ENCODE measurements at places on chromosomes 7 and 10.

- no peak for DNase-seq
Observed at GRCh38 chr10:46538155-46538554, 18.3 kb downstream of the GPRIN2 start.

DNA sequence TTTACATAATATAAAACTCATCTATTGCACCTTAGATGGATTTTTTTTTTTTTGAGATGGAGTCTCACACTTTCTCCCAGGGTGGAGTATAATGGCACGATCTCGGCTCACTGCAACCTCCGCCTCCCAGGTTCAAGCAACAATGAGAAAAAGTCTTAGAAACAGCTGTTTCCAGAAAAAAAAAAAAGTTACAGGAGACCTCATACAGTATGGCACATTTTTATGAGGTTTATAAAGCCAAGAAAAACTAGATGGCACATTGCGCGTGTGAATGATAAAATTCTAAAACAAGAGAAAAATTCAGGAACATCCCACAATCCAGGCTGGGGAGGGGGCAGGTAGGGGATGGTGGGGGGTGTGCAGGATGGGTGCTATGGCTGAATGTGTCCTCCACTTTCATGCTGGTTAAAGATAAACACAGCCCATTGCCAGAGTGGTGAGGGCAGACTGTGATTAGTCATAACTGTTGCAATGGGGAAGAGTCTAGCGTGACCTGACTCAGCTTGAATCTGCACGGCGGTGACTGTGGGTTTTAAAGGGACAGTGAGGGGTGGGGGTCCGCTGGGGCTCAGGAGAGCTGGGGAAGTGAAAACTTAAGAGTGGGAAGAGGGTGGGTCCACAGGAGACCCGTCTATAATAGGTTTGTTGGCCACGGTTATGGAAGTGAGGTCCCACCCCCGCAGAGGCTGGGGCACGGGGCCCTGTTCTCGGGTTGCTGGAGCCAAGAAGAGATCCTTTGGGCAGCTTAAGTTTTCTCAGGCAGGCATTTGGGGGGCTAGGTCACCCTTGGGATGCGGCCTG lies 11.9 kb upstream of the LRRC27 start:
- peak; percentile 87 for DNase-seq

GRCh38 chr7:16838386-16838785 lies 33.6 kb upstream of the AGR2 start:
- no peak for DNase-seq

DNA sequence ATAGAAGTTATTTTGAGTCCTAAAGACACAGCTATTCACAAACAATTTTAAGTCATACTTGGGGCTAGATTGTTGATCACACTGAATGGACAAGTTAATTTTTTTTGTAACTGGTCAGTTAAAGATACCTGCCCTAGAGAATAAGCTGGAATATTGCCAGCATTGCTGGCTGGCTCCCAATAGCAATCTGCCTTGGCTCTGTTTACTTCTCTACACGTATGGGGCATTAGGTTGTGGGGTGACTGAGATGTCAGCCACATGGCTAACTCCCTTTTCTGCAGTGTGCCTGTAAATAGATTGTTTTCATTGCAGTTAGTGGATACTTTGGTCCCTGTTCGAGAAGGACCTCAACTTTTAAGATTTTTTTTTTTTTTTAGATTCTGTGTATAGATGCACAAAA lies 128.2 kb downstream of the SEMA3E start:
- no peak for DNase-seq

DNA sequence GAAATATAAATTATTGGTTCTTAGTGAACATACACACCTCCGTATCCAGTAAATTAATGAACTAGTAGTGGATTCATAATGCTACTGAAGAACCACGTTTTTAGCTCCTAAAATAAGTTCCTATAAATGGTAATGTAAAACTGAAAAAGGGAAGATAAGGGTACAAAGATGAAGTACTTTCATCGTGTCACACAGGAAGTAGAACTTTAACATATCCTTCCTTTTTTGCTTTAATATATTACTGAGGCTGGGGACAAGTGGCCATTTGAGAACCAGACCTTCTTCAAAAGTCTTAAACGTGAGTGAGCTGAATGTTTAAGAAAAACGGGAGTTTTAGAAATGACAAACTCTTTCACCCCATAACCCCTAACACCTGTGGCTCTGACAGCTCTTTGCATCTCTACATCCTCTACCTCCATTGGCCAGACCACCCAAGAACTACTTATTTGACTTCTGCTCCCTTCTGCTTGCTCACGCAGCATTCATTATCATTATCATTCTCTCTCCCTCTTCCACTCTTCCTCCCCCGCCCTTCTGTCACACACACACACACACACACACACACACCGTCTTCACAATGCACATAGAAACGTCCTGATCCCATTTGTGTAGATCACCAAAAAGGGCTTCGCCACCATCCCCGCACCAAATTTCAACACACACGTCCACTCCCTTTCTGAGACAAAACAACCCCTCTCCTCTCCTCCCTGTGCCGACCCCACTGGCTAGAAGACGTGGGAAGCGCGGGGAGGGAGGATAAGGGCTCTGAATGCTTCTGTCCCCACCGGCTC lies 677 bp downstream of the SKAP2 start:
- peak; percentile 6 for DNase-seq

- DNase-seq: no peak
Observed at GRCh38 chr7:76395965-76396726, 13.4 kb downstream of the SSC4D start.

DNA sequence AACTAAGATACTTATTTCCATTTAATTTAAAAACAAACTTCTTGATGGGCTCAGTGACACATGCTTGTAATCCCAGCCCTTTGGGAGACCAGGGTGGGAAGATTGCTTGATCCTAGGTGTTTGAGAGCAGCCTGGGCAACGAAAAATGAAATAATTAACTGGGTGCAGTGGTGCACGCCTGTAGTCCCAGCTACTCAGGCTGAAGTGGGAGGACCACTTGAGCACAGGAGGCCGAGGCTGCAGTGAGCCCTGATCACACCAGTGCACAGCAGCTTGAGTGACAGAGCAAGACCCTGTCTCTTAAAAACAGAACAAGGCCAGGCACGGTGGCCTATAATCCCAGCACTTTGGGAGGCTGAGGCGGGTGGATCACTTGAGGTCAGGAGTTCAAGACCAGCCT lies 37.4 kb downstream of the AVL9 start:
- DNase-seq: no peak

GRCh38 chr7:50292763-50293162 lies 11.8 kb upstream of the IKZF1 start:
- DNase-seq: no peak

- DNase-seq: no peak
Observed at GRCh38 chr10:131841661-131842139, 59.1 kb upstream of the PPP2R2D start.

DNA sequence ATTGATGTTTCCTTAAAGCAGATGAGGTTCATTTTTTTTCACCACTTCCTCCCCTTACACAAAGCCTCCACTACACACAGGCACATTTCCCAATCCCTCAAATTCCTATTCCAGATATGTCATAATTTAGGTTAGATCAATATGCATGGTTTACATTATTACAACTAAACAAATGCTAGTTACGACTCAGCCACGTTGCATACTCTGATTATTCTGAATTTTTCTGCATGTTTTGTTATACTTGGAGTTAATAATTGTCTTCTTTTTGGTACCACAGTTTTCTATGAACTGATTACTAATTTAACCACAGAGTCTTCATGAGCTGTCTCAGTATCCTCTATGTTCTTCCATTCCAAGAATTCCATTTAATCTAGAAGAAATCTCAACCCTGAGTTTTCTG lies 4.4 kb upstream of the BICC1 start:
- no peak for DNase-seq

DNA sequence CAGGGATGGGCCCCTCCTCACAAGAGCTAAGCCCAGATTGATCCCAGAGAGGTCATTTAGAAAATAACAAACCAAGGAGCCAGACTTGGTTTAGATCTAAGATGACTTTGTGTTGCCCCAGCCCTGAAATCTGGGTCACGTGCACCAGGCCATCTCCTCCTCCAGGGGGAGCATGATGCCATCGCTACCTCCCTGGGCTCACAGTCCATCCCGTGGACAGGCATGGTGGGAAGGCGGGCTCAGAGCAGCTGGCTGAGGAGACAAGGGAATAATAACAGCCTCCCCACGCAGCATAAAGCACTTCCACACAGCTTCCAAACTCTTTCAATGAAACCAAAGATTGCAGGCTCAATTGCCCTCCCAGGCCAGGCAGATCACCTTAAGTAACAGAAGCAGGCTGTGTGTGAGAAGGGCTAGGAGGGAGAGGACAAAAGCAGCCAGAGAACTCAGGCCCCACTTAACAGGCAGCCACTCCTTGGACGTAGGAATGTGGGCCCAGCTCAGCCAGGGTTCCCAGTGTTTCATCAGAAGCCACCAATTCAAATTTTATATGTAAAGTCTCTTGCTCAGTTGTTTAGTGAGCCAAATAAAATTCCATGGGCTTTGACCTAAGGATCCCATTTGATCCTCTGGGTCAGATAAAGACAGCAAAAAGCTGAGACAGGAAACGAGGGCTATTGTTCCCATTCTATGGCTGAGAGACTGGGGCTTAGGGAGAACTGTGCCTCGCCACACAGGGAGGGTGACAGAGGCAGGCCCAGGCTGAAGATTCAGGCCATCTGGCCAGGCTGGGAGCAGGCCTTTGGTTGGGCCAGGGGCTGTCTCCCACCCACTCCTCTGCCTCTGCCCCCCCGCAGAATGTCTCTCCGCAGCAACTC lies 100.2 kb downstream of the COL13A1 start:
- DNase-seq: peak; percentile 43

DNA sequence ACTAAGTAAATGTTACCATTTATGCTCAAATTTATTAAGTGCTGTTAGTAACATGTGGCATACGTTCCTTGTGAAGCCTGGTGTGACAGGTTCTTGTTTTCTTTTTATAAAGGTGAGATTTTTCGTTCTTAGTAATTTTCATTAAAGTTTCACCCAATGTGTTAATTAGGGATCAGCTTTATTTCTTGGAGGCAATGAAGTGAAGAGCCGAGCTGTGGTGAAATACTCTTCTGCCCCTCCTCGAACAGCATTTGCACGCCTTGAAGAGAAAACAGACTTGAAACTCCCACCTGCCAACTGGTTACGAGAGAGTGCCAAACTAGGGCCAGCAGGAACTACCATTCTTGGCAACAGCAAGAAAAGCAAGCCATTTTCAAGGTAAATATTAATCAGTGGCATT lies 1.5 kb downstream of the EDRF1 start:
- DNase-seq: no peak

DNA sequence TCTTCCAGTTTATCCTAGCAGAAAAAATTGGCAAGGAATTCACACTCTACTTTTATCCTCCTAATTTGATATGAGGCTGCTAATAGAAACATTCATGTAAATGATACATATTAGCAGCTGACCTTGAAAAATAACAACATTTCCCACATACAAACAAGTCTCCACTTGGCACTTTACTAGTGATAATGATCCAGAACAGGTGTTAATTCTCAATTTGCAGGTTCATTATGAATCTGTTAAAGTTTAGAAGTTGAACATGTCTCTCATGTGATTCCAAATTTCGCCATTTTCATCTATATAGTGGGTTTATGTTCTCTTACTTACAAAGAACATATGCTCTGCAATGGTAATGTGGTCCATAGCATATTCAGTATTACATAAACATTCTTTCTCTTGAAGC lies 1396.8 kb upstream of the LRRTM3 start:
- no peak for DNase-seq

DNA sequence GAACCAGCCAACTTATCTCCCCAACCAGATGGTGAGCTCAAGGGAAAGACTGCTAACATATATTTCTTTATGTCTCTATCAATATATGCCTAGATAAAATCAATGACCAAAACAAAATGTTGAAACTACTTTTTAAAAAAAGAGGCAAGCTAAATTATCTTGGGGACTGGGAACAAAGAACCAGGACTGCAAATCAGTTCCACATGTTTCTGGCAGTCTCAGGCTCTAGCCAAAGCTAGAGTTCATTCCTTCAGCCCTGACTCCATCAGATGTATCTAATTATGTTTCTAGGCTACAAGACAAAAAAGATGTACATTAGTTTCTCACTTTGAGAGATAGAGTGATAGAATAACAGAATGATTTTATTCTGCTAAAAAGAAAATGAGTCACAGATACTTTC lies 1290.3 kb upstream of the SORCS1 start:
- DNase-seq: no peak

DNA sequence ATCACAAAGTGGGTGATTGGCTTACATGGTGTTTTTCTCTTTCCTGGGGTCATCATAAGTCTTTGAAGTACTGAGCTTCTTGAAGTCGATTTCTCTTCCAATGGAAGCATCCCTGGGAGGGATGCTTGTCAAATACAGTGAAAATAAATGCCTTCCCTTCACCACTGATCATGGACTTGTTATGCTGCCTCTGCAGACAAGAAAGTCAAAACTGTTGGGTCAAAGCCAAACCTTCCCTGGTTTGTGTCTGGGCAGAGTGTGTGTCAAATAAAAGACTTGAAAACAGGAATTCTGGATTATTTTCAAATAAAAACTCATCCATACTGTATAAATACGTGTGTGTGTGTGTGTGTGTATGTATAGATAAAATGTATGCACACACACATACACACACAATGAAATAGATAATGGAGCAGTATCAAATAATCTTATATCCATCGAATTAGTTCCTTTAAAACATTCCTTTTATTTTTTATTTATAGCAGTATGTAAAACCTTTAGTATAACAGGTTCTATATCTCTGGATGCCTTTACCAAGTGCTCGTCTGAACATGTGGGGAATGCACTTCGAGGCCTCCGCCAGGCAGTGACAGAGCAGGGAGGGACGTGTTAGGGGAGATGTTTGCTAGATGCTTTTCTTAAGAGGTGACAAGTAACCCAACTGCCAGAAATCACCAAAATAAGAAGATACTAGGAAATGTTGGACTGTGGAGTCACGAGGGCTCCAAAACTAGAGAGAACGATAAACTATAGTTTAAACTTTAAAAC lies 27.2 kb upstream of the WNT16 start:
- DNase-seq: peak; percentile 46

DNA sequence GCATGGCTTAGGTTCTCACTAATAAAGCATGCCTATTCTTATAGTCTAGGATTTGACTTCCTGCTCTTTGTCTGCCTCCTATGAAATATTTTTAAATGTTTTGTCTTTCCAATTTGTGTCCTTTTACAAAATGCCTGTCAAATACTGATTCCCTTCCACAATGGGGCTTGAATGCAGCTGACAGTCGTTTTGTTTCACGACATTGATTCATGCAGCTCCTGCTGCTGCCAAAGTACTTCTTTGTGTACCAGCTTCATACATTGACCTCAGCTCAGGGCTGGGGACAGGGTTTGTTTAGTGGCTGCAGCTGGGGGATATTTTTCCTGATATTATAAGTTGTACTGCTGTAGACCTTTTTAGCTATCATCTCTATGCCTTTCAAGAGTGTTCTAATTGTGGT lies 371.9 kb upstream of the CHRM2 start:
- no peak for DNase-seq

Measured in brain microvascular endothelial cell (primary cell).